Left ventricle myocardium inferior (tissue), 1 donor: ENCODE measurements at places on chromosomes 7 and 10. TPM values are rescaled to one million over a fixed set of nuclear protein-coding genes. Genes with fewer than 3 reads are reported as not detected.

GRCh38 chr10:28375399-28376354 is 72.8 kb upstream of the MPP7 start:
- no peak for DNase-seq

DNA sequence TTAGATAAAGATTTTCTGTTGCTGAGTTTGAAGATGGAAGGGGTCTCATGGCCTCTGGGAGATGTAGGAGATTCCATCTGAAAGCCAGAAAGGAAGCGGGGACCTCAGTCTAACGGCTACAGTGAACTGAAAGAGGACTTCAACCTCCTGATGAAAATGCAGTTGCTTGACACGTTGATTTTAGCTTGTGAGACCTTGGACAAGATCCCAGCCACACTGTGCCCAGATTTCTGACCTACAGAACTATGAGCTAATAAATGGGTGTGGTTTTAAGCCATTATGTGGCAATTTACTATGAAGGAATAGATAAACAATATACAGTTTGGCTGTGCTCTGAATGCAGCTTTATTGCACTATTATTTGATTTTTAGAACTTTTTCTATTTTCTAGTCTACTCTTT is 342.3 kb upstream of the SEMA3D start:
- no peak for DNase-seq

Gene CLRN3
- not detected for total RNA-seq

DNA sequence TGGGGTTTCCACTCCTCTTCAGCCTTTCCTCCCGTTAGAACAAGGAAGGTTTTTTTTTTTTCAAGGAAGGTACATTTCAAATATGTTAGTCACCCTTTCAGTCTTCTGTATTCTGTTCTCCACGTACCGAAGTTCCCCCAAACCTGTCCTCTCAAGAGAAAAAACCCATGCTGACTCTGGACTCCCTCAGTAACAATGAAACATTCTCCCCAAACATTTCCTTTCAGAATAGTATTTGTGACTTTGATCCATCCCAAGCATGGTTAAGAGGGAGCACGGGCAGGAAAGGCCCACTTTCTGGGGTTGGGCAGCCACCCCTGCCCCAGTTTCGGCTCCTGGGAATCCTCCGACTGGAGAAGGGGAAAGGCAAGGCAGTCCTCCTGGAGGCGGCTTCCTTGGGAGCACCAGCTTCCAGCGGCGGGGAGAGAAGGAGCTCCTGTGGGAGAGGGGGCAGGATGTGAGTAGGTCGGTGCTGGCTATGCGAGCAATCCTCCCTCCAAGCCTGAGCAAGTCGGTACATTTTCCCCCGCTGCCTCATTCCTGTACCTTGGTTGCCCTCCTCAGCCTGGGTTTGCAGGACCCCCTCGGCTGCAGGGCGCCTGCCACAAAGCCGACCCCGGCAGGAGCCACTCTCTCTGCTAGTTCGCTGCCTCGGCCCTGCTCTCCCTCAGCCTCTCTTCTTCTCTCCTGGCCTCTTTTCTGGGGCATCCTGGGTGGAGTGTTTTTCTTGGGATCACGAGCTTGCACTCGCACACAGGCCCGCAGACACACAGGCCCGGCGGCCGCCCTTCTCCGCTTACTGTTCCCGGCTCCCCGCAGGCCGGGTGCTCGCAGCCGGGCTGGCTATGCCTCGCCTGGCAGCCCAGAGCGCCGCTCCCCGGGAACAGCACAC is 2.1 kb upstream of the HOXA1 start:
- no peak for DNase-seq

- no peak for DNase-seq
Measured at GRCh38 chr10:114538181-114538906, 119.7 kb downstream of the ABLIM1 start.

GRCh38 chr7:65475734-65476319 is 102.2 kb downstream of the ZNF92 start:
- DNase-seq = no peak

Gene VGF
- total RNA-seq = not detected

GRCh38 chr10:76974017-76974691 is 663.5 kb downstream of the KCNMA1 start:
- DNase-seq = no peak

GRCh38 chr7:130441408-130441869 is 623 bp upstream of the CEP41 start:
- no peak for DNase-seq

DNA sequence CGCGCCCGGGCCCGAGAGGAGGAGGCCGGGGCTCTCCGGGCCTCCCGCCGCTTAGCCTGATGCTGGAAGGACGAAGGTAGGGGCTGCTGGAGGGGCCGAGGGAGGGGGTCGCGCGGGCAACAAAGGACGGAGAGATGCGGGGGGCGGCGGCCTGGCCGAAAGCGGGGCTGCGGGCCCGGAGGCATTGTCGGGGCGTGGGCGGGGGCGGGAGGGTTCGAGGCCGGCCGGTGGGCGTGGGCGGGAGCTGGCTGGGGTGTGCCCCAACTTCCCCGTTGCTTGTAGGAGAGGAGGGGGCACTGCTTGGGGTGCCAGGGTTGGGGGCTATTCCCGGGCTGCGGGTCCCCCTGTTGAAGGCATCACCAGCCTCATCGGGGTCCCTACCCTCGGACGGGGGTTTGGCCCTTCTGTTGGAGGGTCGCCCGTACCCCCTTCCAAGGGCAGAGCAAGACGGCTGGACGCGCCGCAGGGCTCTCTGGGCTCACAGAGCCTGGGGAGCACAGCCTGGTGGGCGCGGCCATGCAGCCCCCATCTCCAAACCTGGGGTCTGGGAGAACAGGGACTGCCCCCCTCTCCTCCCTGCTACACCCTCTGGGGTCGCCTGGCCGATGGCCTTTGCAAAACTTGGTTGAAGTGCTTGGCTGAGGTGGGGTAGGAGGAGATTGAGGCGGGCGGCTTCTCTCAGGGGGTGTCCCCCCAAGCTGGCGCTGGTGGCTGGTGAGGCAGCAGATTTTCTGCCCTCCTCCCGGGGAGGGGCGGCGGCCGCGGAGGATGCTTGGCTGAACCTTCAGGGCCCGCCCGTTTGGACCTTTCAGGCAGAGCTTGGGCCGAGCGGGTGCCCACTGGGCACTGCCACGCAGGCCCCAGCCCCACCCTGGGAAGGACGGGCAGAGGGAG is 699 bp downstream of the CLIP2 start:
- peak; percentile 33 for DNase-seq

GRCh38 chr7:129055294-129055816 is 444 bp upstream of the TNPO3 start:
- no peak for DNase-seq

DNA sequence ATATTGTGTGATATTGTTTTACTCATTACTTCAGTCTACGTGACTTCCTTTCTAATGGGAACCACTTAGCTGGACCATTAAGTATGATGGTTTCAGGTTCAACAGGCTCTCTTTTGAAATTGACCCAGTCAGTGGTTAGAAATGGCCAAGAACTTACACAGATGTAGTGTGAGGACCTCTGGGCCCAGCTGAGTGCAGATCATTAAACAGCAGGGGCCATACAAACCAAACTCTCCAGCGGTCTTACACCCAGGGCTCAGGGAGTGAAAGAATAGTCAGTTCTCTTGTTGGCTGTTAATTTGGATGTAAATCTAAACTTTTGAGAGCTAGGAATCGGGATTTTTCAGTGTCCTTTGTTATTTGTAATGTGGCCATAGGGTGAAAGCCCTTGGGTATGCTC is 107.3 kb downstream of the CELF2 start:
- no peak for DNase-seq

- no peak for DNase-seq
Measured at GRCh38 chr10:124942317-124943169, 620 bp downstream of the ZRANB1 start.
